GM23338 (cell line): ENCODE measurements at places on chromosomes 2 and 18.

DNA sequence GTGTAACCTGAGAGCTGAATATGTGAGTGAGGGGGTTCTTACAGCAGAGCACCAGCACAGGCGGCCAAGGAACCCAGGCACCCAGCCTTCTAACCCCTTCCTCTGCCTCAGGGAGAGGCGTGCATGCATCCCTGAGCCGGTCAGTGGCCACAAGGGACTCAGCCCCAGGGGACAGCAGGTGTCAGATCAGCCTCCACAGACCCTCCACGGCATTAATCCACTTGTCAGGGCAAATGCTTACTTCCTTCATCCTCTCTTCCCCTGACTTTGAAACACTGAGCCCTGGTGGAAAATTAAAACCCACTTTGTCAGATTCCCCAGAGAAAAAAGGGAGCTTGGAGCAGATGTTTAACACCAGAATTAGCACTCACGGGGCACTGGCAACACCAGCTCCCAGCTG, 60.5 kb upstream of the SMAD2 start:
- no peaks in the 10 kb centered on the region for H3K36me3 ChIP-seq
- no peaks in the 10 kb centered on the region; the same call in 1 of the 2 replicates for H3K4me1 ChIP-seq
- H3K27me3 ChIP-seq, result no peaks in the 10 kb centered on the region

DNA sequence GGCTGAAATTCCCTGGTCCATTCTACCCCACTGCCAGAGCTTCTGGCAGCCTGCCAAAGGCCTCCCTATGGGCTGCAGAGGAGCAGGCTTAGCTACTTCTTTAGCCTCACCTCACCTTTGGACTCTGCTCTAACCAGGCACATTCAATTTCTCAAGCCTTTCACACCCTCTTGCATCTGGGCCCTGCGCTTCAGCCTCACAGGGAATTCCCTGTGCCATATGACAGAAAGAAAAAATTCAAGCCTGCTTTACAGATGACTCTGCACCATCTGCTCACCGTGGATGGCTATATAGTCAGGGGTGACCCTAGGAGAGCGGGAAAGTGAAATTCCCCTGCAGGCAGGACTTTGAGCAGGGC, 62.5 kb downstream of the REEP1 start:
- H3K4me1 ChIP-seq, result peaks cover 5% of the 10 kb centered on the region; the same call in 1 of the 2 replicates
- H3K4me3 ChIP-seq, result no peak overlapping the region
- no peak overlapping the region for H3K27ac ChIP-seq

DNA sequence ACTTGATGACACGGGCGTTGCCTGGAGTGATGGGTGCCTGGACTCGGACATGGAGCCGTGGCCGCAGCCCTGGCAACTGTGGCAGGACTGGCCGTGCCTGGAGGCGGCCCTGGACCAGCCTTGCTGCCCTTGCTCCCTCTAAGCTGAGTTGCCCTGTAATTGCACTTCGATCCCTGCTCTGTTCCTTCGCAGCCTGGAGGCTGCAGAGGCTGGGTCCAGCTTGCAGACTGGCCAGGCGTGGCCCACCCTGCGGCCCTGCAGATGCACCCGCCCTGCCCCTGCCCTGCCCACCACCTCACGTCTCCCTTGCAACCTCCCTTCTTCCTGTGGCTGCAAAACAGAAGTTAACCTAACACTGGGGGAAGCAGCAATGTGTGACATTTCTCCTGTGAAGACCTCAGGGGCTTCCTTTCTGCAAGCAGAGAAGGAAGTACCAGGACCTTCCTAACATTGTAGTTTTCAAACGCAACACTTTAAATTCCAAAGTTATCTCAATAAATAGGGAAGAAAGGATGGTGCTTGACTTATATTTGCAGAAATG, 174.6 kb upstream of the TPO start:
- H3K27me3 ChIP-seq, result no peaks in the 10 kb centered on the region
- no peak overlapping the region for H3K27ac ChIP-seq
- no peaks in the 10 kb centered on the region for H3K36me3 ChIP-seq
- no peaks in the 10 kb centered on the region; the same call in 1 of the 2 replicates for H3K4me1 ChIP-seq

- H3K27ac ChIP-seq, result no peak overlapping the region; the same call in 1 of the 2 replicates
- H3K4me3 ChIP-seq, result no peak overlapping the region
- no peaks in the 10 kb centered on the region for H3K4me1 ChIP-seq
Measured at GRCh38 chr18:67035026-67035425, 431.1 kb upstream of the CDH19 start.

- H3K4me1 ChIP-seq, result no peaks in the 10 kb centered on the region
- no peak overlapping the region for H3K4me3 ChIP-seq
- no peaks in the 10 kb centered on the region for H3K27me3 ChIP-seq
Measured at GRCh38 chr2:149877913-149878312, 290.3 kb upstream of the MMADHC start.

DNA sequence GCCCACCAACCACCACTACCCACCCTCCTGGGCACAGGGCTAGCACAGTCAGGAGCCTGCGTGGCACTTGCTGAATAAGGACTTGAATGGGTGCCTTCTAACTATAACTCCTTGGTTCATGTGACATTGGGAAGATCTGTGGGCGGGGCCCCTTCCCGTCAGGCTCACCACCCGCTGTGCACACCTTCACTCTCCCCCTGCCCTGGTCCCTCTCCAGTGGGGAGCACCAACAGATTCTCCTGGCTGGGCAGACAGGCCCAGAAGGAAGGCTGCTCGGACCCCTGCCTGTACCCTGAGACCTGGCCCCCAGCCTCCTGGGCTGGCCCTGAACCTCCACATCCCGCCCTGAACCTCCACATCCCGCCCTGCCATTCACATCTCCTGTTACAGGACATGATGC, 33.4 kb upstream of the POMC start:
- H3K4me3 ChIP-seq, result no peak overlapping the region
- DNase-seq, result no peak
- no peak overlapping the region for H3K27ac ChIP-seq

DNA sequence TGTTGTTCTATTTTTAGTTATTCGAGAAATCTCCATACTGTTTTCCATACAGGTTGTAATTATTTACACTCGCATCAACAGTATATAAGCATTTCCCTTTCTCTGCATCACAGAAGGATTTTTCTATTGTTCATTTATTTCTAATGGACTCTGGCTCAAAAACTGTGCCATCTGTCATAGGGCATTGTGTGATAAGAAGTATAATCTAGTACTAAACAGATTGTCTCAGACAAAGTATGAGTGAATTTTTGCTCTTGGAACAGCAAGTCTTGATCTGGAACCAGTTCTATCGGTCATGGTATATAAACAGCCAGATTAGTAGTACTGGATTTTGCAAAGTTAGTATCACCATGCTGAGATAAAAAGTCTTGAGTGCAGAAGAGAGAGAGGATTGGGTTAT, 145.8 kb downstream of the KIAA1328 start:
- DNase-seq, result no peak
- H3K27me3 ChIP-seq, result no peaks in the 10 kb centered on the region
- H3K36me3 ChIP-seq, result no peaks in the 10 kb centered on the region
- H3K4me1 ChIP-seq, result no peaks in the 10 kb centered on the region
- no peak overlapping the region for H3K4me3 ChIP-seq

- no peak overlapping the region for H3K27ac ChIP-seq
- H3K4me1 ChIP-seq, result peaks cover 12% of the 10 kb centered on the region
Measured at GRCh38 chr2:63399156-63399555, 189.1 kb downstream of the WDPCP start.

GRCh38 chr18:13982126-13982525, 66.8 kb upstream of the MC2R start:
- DNase-seq, result peak; percentile 77
- no peak overlapping the region for H3K4me3 ChIP-seq
- no peaks in the 10 kb centered on the region for H3K36me3 ChIP-seq
- no peaks in the 10 kb centered on the region for H3K27me3 ChIP-seq

- H3K27ac ChIP-seq, result no peak overlapping the region
- no peaks in the 10 kb centered on the region for H3K4me1 ChIP-seq
- H3K27me3 ChIP-seq, result no peaks in the 10 kb centered on the region
- no peak overlapping the region for H3K4me3 ChIP-seq
- H3K36me3 ChIP-seq, result no peaks in the 10 kb centered on the region
- DNase-seq, result no peak
Measured at GRCh38 chr2:142220239-142220638, 89.4 kb upstream of the LRP1B start.

- no peaks in the 10 kb centered on the region for H3K4me1 ChIP-seq
- H3K4me3 ChIP-seq, result no peak overlapping the region
- no peaks in the 10 kb centered on the region for H3K36me3 ChIP-seq
- H3K27me3 ChIP-seq, result no peaks in the 10 kb centered on the region
- no peak for DNase-seq
Measured at GRCh38 chr2:40123746-40124145, 328.1 kb downstream of the SLC8A1 start.

DNA sequence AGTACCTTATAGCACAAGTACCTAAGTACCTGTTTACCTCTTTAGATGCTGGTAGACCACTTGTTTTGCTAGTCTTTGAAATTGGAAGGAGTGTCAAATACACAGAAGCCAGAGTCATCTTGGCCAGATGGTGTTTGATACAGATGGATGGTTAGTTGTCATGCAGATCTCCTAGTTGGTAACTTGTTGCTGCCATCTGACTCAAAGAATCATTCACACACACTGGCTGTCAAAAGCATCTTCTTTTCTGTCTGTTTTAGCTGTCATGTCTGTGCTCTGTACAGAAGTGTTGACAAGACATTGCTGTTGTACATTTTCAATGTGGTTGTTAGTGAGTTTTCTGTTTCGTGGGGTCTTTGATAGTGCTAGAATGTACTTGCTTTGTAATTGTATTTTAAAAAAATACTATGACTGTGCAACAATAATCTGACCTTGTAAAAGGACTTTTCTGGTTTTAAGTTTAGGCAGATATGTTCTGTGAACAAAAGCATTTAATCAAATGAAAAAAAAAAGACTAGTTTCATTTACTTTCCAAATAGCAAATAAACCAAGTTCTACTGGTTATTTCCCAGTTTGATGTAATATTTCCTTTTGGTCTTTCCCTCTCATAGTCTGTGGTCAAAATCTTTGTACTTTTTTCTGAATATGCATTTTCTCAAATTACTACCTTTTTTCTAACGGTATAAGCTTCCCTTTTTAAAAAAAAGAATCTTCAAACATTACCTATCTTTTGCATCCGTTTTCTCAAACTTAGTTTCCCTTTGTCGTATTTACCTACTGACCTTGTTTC, 39.9 kb downstream of the TANK start:
- H3K4me1 ChIP-seq, result no peaks in the 10 kb centered on the region
- no peaks in the 10 kb centered on the region for H3K27me3 ChIP-seq
- DNase-seq, result no peak
- H3K36me3 ChIP-seq, result no peaks in the 10 kb centered on the region
- H3K27ac ChIP-seq, result no peak overlapping the region

DNA sequence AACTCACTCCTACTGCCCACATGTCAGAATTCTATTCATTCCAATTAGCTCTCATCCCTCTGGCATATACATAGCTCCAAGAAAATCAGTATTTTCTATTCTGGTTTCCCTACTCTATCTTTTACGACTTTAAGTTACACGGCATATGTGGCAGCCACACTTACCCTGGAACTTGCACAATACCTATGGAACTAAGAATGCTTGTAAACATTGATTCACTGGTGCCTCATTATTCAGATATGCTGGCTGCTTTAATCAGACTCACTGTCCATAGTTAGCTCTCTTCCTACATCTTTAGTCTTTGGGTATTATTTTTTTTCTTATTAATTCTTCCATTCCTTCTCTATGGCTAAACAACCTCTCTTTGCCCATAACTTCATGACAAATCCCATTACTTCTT, 1519.9 kb upstream of the ACVR2A start:
- H3K4me3 ChIP-seq, result no peak overlapping the region
- H3K27me3 ChIP-seq, result no peaks in the 10 kb centered on the region
- H3K27ac ChIP-seq, result no peak overlapping the region
- no peaks in the 10 kb centered on the region for H3K4me1 ChIP-seq

- no peak overlapping the region for H3K4me3 ChIP-seq
- no peaks in the 10 kb centered on the region for H3K36me3 ChIP-seq
Measured at GRCh38 chr2:127591221-127591923, 54.6 kb upstream of the GPR17 start.
